Mesothelial cell of epicardium (in vitro differentiated cells): ENCODE measurements at places on chromosomes 13 and 19. TPM values are rescaled to one million over a fixed set of nuclear protein-coding genes. Genes with fewer than 3 reads are reported as not detected.

Gene SLC7A10
- 0.91 to 1.1 TPM (median 0.92 TPM) in 3 replicates for total RNA-seq

Gene ABCA7
- total RNA-seq = 18.0 to 22.5 TPM (median 20.1 TPM) in 3 replicates

Gene ALOX5AP
- 0.25 TPM in 2 of 3 replicates, not detected in the other for total RNA-seq

Gene IL27RA
- total RNA-seq = 6.2 to 6.6 TPM (median 6.5 TPM) in 3 replicates

Gene ACP7
- not detected in 3 replicates for total RNA-seq

Gene RASL11A
- total RNA-seq = 8.8 to 10.5 TPM (median 9.1 TPM) in 3 replicates

GRCh38 chr13:23622985-23623384, 52.8 kb downstream of the TNFRSF19 start:
- no peak for DNase-seq

DNA sequence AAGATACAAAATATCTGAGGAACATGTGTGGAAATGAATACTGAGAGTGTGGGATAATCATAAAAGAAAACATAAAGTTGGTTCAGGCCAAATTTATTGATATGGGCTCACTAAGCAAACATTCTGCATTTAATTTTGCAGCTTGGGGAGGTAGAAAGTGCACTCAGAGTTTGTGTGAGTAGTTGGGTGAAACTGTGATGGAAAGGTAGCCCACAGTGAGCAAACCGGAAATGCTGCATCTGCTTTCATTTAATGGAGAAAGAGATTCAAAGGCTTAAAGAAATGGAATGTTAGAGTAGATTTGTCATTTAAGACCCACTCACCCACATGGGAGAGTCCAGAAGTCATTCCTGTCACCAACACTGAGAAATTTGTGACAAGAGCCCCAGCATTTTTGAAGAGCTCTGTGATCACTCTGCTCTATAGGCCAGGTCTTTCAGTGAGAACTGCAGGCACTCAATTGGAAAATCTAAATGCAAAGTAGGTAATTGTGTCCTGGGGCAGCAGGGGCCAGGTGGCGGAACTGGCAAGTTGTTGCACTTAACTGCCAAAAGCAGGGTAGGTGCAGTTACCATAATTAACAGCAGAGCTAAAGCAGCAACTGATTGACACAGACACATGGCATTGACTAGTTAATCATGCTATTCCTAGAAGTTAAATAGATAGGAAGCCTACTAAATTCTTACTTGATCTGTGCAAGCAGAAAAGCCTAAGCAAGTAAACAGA, 1228.3 kb upstream of the PCDH20 start:
- no peak for DNase-seq

- DNase-seq = no peak
These were observed 1388.0 kb downstream of the EFNB2 start for GRCh38 chr13:105147461-105147860.

- DNase-seq = no peak
These were observed 40.4 kb downstream of the MLLT1 start for GRCh38 chr19:6239401-6239844.

DNA sequence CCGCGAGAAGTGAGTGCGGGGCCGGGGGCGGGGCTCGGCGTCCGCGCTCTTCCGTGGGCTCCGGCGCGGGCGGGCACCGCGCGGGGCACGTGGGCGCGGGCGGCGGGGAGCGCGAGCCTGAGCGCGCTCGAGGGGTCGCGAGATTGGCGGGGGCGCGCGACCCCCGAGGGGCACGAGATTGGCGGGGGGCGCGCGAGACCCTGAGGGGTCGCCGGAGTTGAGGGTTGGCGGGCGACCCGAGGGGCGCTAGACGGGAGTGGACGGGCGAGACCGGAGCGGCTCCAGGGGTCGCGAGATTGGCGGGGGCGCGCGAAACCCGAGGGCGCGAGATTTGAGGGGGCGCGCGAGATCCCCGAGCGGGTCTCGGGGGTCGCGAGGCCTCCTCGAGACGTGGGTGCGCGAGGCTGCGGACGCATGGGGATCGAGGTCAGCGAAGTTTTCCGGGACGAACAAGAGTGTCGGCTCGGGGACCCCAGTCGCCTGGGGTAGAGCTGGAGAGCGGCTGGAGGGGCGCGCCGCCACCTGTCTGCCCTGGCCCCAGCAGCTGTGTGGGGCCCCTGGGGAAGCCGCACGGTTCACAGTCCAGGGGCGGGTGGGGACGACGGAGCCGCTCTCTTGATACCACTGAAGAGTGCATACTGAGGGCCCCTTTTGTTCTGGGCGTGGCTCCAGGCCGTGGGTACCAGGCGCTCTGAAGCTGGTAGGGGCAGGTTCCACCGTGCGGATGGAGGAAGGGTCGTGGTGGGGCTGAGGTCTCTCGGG, 682 bp downstream of the SSBP4 start:
- no peak for DNase-seq

- DNase-seq = no peak
These were observed at the start of gene CEACAM5 for GRCh38 chr19:41708481-41708880. TSS of gene CEACAM5 (plus strand) at chr19:41708626. CDS start at chr19:41708732, 106 bp downstream.

GRCh38 chr19:33947265-33947964, 150.7 kb downstream of the KCTD15 start:
- DNase-seq = no peak

- DNase-seq = no peak
These were observed 1.3 kb downstream of the PGLYRP1 start for GRCh38 chr19:46021531-46022041.

DNA sequence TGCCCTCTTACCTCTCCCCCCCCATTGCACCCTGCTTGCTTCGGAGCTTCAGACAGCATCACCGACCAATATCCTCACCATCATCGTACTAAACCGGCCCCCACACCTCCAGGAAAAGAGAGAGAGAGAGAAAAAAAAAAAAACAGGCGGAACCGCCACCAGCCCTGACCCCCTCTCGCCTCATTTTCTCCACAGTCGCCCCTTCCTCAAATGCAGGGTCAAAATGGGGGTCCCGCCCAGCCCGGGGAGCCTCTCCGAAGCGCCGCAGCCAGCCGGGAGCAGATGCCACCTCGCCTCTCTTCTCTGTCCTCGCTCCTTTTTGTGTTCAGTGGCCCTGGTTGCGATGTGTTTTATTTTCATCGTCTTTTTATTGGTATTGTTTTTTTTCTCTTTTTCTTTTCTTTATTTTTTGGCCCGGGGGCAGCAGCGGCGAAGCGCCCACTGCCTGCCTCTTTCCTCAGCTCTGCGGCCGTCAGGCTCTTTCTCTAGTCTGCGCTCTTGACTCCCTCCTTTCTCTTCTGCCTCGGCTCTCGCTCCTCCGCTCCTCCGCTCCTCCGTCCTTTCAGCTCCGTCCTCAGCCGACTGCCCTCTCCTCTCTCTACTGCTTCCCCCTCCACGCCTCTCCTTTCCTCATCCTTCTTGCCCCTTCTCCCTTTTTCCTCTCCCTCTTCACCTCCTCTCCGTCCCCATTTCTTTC, 41.4 kb downstream of the DEDD2 start:
- no peak for DNase-seq

DNA sequence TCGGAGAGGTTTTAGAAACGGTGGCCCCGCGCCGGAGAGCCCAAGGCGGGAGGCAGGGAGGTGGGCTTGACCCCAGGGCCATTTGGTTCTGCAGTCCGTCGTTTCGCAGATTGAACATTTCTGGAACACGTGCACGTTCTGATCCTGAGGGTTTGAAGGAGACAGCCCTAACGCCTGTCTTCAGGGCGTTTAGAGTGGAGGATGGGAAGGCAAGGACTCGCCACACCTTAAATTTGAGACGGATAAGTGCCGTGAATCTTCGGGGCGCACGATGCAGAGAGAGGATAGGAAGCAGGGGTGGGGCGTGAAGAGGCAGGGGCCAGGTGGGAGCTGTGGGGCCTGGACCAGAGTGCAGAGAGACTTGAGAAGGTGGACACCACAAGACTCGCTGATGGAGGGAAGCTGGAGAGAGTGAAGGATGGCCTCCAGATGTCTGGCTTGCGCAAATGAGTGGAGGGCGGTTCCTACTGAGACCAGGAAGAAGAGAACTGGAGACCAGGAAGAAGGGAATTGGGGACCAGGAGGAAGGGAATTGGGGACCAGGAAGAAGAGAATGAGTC, 804 bp upstream of the MIER2 start:
- DNase-seq = no peak

DNA sequence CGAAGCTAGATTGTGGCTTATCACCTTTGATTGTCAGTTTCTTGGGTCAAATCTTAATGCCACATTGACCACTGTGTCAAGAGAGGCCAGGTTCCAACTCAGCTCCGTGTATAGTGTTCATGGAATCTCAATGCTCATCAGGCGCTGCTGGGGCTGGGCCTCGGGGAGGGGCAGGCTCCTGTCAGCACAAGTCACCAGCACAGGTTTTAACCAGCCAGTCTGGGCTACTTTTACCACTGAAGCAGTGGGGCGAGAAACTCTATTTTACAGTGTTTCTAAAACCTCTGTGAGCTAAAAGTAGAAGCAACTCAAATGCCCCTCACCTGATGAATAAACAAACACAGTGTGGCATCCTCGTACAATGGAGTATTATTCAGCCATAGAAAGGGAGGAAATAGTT, 118.7 kb upstream of the GJB6 start:
- no peak for DNase-seq

GRCh38 chr13:96844195-96844594, 150.1 kb downstream of the OXGR1 start:
- no peak for DNase-seq

DNA sequence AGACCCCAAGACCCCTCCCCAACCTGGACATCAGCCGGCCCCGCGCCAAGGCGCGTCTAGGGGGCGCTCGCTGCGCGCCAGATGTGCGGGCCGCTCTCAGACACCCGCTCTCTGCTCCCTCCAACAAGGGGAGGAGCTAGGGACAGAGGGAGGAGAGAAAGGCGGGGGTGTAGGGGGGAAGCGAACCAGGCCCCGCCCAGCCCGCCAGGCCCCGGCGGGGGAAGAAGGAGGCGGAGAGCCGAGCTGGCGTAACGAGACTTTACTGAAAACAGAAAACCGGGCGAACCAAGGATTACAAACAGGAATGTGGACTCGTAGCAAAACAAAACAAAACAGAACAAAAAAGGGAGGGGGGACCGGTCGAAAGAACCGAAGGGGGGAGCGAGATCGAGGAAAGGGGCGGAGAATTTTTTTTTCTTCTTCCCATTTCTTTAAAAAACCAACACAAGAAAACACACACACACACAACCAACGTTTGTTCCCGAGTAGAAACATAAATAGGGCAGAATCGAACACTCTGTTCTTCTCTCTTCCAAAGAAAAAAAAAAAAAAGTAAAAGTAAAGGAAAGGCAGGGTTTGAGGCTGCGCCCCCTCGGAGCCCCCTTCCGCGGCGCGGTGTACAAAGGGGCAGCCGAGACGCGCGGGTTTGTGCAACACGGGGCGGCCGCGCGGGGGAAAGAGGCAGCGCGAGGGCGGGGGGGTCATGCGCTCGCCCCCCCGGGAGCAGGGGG, 1.7 kb downstream of the JUND start:
- DNase-seq = peak; percentile 89
